Fibroblast of lung (primary cell): ENCODE measurements at places on chromosomes 5 and 9. TPM values are rescaled to one million over a fixed set of nuclear protein-coding genes. Genes with fewer than 3 reads are reported as not detected.

Gene KDM3B
- 39.8 and 49.4 TPM in 2 replicates for total RNA-seq

Gene SAPCD2
- 0.26 and 2.8 TPM in 2 replicates for total RNA-seq

Gene SPATA24
- total RNA-seq, result 6.4 and 7.4 TPM in 2 replicates

Gene PCDH1
- total RNA-seq, result 0.66 and 2.3 TPM in 2 replicates

Gene MEGF9
- total RNA-seq, result 15.9 and 24.9 TPM in 2 replicates

DNA sequence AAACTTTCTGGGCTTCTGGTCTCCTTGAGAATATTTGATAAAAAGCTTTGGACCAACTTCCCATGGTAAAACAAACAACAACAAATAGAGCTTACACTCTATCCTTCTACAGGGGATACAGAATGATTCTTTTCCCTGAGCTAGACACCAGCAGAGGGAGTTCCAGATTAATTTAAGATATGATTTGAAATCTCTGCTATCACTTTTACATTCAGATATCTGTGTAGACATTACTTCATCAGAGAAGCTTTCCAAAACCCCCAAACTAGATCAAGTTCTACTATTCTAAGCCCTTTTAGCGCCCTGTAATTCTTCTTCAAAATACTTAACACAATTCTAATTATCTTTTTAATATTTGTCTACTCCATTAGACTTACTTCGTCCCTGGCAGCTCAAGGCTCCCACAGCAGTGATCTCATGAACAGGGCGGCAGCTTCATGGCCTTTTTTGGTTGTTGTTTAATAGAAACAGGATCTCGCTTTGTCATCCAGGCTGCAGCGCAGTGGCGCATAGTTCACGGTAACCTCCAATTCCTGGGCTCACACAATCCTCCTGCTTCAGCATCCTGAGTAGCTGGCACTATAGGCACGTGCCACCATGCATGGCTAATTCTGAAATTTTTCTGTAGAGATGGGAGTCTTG is 955 bp upstream of the GALNT12 start:
- peak; percentile 40 for DNase-seq
- no peak overlapping the region for H3K4me3 ChIP-seq
- no peaks in the 10 kb centered on the region for H3K36me3 ChIP-seq
- no peak overlapping the region for H3K27ac ChIP-seq
- H3K4me1 ChIP-seq, result peaks cover 12% of the 10 kb centered on the region

- H3K4me1 ChIP-seq, result peaks cover 5% of the 10 kb centered on the region
- DNase-seq, result no peak
- H3K36me3 ChIP-seq, result peaks cover 13% of the 10 kb centered on the region
- no peak overlapping the region for H3K4me3 ChIP-seq
Observed at GRCh38 chr9:93645921-93646639, 69.7 kb downstream of the PHF2 start.

GRCh38 chr5:157546456-157547100 is 29.0 kb downstream of the ADAM19 start:
- peaks cover 52% of the 10 kb centered on the region for H3K4me1 ChIP-seq
- DNase-seq, result peak; percentile 78
- peak overlapping the region; percentile 6 for H3K27ac ChIP-seq
- H3K27me3 ChIP-seq, result no peaks in the 10 kb centered on the region
- no peaks in the 10 kb centered on the region for H3K36me3 ChIP-seq

DNA sequence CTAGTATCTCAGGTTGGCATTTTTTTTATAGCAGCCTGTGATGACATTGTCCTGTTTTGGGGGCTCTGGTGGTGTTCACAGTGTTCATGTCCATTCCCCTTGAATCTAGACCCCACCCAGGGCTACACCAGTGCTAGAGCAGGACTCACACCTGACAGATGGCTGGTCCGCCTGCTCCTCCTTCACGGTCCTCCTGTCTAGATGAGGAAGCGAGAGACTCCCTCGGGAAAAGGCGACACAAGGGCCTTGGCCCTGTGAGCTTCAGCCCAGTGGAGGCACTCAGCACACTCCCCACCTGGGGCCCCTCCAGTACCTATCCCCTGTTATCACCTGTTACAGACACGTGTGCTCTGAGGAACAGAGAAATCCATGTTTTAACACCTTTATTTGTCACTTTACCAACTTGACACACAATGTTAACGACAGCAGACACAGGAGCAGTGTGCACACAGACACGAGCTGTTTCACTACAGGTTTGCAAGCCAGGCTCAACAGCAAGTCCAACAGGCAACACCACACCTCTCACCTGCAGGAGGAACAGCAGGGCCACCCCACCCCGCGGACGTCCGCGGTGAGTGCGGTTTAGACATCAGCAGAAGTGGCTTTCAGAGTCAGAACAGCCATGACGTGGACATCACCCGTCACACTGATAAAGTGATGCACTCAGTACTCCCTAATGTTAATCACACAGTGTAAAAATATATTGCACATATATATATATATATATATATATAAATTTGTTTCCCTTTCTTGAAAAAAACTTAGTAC is 33.5 kb downstream of the TPPP start:
- H3K27ac ChIP-seq, result no peak overlapping the region
- H3K36me3 ChIP-seq, result no peaks in the 10 kb centered on the region
- no peaks in the 10 kb centered on the region for H3K4me1 ChIP-seq
- no peaks in the 10 kb centered on the region for H3K27me3 ChIP-seq
- no peak for DNase-seq
- H3K4me3 ChIP-seq, result no peak overlapping the region
